ENCODE measurements at places on chromosomes 6 and 20. TPM values are rescaled to one million over a fixed set of nuclear protein-coding genes. Genes with fewer than 3 reads are reported as not detected.

AVP gene
- total RNA-seq = not detected

BPI gene
- 0.14 TPM for total RNA-seq

SAMD5 gene
- 10.8 TPM for total RNA-seq

TCF21 gene
- 57.7 TPM for total RNA-seq

ACSS1 gene
- 74.5 TPM for total RNA-seq

CFAP206 gene
- not detected for total RNA-seq

GPSM3 gene
- total RNA-seq = 69.5 TPM
